ENCODE measurements at places on chromosomes 2 and 18. TPM values are rescaled to one million over a fixed set of nuclear protein-coding genes. Genes with fewer than 3 reads are reported as not detected.

DNA sequence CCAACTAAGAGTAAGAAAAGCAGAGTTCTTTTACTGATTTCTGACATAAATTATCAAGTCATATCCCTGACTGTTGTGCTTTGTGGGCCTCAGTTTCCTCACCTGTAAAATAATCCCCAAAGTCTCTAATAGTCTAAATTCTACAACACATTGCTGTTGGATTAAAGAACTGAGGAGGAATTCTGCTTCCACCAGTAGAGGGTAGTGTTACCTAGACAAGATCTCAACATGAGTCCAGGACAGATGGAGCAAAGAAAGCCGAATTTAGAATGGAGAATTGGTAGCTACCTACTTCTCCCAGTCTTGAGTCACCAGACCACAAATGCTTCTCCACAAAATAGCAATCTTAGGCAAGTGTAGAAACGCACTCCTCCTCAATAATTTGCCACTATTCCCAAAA, 462.5 kb upstream of the FSHR start:
- DNase-seq = peak; percentile 20

DNA sequence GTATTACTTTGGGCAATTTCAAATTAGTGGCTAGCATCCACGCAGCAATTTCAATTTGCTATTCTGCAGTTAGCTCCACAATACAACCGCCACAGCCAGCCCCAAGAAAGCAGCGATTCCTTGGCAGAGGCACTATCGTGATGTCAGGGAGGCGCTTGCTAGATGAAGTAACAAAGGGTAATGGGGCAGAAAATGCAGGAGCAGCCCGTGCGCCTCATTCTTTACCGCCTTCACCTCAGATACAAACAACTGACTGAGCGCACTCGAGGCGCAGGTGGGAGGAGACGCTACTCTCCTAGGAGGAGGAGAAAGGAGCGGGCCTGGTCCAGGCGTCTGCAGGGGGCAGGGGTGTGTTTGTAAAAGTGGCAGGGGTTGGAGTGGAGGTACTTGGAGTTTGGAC, 76.9 kb upstream of the ASB18 start:
- DNase-seq = no peak

- no peak for DNase-seq
Measured at GRCh38 chr2:230541934-230542380, 126.0 kb downstream of the SP100 start.

GRCh38 chr18:44841752-44842587, 161.3 kb downstream of the SETBP1 start:
- no peak for DNase-seq

DNA sequence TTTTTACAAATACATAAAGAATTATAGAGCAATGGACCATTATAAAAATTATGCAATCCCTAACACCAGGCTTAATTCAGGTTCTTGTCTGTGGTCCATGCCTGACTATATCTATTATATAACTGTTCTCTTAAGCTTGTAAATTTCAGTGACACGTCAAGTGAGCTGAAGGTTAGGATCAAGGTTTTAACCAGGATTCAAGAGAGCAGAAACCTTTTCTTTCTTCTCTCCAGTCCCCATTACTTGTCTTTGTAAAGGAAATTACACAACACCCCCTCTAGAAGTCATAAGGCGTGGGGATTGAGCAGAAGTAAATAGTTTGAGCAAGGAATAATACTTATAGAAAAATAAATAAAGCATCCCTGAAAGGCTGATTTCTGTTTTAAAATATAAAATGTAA, 122.0 kb downstream of the ZNF521 start:
- DNase-seq = no peak

DNA sequence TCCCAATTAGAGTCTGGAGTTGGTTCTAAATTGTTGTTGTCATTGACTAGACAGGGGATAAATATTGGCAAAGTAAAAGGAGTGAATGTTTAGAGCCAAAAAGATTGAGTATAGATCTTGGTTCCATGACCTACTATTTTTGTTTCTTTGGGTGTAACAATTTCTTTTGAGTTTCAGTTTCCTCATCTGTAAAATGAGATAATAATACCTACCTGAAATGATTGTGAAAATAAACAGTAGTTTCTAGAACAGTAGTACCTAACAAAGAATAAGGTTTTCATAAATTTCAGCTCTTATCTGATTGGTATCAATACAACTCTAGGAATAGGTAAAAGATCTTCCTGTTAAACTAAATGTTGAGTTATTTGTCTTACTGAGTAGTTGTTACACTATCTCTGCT, 56.8 kb downstream of the PMS1 start:
- DNase-seq = no peak

GRCh38 chr2:134463699-134464022, 209.8 kb downstream of the MGAT5 start:
- DNase-seq = no peak

DNA sequence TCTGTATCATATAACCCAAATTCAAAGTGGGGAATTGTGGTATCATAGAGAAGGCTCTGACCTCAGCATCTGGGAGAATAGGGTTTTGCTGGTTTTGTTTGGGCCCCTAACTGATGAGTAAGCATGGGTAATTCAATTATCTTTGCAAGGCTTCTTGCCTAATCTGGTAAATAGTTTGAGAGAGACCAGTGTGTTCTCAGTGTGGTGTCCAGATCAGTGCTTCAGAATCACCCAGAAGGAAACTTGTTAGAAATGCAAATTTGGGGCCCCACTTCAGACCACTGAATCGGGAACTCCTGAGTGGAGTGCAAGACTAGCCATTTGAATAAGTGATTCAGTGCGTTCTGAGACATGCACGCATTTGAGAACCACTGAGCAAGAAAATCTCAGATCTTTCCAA, 282.7 kb downstream of the EPHA4 start:
- no peak for DNase-seq

Gene SCYGR4
- not detected for total RNA-seq

DNA sequence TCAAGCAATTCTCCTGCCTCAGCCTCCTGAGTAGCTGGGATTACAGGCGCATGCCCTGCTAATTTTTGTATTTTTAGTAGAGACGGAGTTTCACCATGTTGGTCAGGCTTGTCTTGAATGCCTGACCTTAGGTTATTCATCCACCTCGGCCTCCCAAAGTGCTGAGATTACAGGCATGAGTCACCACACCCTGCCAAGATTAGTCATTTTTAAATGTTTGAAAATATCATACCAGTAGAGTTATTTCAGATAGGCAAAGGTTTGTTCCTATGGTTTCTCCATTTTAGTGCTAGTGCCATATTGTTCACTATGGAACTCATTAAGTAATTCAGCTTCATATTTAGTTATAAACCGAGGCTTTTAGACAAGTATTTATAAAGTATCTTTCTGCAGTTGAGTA, 52.3 kb downstream of the HIBCH start:
- peak; percentile 51 for DNase-seq

DNA sequence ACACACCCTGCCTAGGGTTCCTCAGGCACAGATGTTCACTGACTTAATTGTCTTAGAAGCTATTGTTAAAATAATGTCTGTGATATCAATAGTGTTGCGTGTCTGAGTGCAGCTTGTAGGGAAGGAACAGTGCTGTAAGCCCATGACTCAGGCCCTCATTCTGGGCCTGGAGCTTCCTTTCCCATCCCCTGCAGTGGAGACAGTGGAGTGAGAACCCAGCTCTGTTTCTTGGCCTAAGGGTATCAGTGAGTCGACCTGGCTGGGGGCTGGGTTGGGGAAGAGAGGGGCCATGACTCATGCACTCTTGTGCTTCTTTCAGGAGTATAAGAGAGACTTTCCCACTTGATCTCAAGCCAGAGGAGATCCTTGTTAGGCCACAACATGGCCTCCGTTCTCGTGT, 106.8 kb downstream of the HRH4 start:
- no peak for DNase-seq

Gene GKN2
- total RNA-seq = not detected

GRCh38 chr2:179177694-179178093, 86.9 kb downstream of the SESTD1 start:
- no peak for DNase-seq

Gene UGT1A10
- not detected for total RNA-seq

GRCh38 chr2:178426388-178426787, 24.6 kb downstream of the PRKRA start:
- DNase-seq = no peak

Gene CRYGC
- not detected for total RNA-seq

Gene ABCG5
- total RNA-seq = 0.05 TPM

GRCh38 chr18:21265971-21266673, 24.1 kb downstream of the GREB1L start:
- DNase-seq = no peak

GRCh38 chr2:26114151-26114550, 58.7 kb upstream of the GAREM2 start:
- no peak for DNase-seq

Gene KLHL30
- total RNA-seq = 0.26 TPM

DNA sequence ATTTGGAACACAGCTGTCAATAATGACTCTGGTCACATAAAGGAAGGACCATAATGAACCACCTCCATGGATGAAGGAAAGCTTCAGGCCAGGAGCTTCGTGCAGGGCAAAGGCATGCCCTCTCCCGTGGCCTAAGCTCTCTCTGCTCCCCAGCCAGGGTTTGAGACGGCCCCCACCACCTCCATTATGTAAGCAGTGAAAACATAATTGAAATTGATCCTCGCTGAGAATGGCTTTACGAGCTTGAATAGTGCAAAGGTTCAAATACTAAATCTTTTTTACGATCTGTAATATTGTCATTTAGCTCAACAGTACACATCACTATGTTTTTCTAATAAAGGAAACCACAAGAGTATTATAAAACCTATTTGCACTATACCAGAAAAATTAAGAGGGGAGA, 5.2 kb upstream of the EDAR start:
- DNase-seq = no peak

Gene UCN
- total RNA-seq = 4.4 TPM

- no peak for DNase-seq
Measured at GRCh38 chr2:240936106-240936505, 30.0 kb downstream of the CROCC2 start.

GRCh38 chr2:176502619-176503018, 233.4 kb downstream of the MTX2 start:
- DNase-seq = no peak

GRCh38 chr2:191496838-191497237, 181.1 kb upstream of the NABP1 start:
- DNase-seq = no peak

Gene C1QL2
- not detected for total RNA-seq

Gene SALL3
- total RNA-seq = not detected

Gene GCKR
- total RNA-seq = 0.33 TPM

GRCh38 chr2:128455721-128456050, 137.0 kb upstream of the HS6ST1 start:
- DNase-seq = no peak

Gene TNFAIP6
- total RNA-seq = not detected

GRCh38 chr2:187878112-187878511, 323.9 kb upstream of the TFPI start:
- no peak for DNase-seq

Gene ST8SIA3
- total RNA-seq = not detected

Gene CLEC4F
- total RNA-seq = not detected

DNA sequence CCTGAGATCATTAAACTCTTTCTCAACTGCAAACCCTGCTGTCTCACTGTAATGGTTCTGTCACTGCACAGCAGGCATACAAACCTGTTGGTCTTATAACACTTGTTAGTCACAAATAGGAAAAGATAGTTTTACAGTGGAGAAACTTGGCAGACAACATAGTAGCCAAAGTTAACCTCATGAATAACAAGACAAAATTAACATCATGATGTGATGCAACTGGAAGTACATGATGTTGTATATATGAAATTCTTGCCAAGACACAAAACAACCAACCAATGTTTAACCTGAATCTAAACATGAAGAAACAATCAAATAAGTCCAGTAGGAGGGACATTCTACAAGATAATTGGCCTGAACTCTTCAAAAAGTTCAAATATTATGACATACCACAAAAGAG, 189.3 kb downstream of the RNF152 start:
- DNase-seq = no peak

- DNase-seq = no peak
Measured at GRCh38 chr2:219864154-219864553, 236.7 kb downstream of the SLC4A3 start.

DNA sequence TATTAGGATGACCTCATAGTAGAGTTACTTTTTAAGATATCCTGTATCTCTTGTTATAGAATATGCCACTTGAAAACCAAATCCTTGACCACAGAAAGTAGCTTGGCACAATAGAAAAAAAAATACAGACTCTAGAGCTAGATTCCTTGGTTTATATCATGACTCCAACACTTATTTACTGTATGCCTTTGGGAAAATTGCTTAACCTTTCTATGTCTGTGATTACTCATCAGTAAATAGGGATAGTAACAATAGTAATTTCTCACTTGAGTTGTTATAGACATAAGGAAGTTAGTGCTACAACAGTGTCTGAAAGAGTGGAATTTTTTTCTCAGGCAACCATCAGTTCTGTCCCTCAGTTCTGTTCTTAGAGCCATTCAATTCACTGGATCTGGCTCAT, 193.8 kb downstream of the GULP1 start:
- DNase-seq = no peak

GRCh38 chr2:48346124-48346536, 183.8 kb upstream of the STON1 start:
- DNase-seq = no peak

Gene CERKL
- total RNA-seq = 0.87 TPM

DNA sequence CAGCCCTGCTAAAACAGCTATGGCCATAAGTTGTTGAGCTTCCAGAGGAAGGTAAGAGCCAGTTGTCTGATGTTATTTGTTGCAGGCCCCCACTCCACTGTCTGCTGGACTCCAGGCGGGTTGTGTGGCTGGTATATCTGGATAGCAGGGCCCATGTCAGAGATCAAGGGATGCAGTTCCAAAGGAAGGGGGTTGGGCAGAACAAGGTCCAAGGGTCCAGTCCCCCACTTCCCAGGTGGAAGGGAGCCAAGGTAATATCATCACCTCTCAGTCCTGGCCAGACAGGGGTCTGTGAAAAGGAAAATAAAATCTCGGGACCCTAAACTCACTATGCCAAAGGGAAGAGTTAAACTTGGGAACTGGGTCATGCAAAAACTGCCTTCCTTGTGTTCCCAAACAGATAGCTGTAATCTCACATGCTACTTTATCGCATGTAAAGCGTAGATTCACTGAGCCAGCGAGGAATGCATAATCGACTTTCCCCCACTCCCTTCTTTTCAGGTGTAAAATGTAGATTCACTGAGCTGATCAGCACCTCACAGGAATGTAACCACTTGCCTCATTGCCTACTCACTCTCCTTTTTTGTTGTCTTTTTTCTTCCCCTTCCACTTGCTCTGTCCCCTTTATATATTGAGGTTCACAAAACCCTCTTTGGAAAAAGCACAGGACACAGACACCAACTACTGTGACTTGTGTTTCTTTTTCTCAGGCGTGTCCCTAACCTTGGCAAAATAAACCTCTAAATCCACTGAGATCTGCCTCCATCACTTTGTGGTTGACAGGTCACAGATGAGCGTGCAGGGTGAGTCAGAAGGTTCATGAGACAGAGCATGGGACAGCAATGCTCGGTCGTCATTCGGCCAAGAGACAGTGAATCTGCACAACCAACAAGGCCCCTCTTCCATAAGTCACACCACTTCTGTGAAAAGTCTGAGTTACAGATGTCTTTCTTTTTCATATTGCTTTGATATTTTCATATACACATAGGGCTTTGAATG, 255.3 kb upstream of the SIX2 start:
- no peak for DNase-seq

Data from Panc1 (cell line).